NCI-H1092 (cell line): ENCODE measurements at places on chromosomes 2 and 18.

DNA sequence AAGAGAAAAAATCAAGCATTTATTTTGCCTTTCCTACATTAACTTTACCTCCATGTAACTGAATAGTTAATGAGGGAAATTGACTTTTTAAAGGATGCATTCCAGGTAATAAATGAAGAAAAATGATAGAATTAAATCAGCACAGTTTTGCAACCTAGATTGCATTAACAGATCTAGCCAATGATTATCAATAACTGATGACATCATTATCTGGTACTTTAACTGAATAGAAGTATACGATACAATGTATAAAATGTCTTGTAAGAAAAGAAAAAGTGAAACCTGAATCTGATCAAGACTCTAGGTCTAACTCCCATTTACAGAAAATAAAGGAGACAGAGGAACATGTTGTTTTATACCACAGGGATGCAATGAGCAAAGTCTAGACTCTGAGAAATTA is 126.0 kb upstream of the XPO1 start:
- no peak for DNase-seq

DNA sequence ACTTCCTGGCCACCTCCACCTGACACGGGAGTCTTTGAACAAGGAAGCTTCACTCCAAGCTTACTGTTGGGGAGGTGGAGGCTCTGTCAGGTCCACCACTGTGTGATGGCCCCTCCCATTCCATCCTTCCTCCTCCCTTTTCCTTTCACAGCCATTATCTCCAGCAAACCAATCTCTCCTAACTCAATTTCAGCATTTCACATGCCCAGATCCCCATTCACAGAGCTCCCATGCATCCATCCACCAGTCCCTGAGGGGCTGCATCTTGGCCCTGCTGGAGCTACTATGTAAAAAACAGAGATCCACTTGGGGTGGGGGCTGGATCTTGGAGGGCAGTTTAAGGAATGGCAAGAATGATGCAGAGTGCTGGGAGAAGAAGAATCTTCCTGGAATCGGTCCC is 129.0 kb upstream of the COPS8 start:
- no peak for DNase-seq

DNA sequence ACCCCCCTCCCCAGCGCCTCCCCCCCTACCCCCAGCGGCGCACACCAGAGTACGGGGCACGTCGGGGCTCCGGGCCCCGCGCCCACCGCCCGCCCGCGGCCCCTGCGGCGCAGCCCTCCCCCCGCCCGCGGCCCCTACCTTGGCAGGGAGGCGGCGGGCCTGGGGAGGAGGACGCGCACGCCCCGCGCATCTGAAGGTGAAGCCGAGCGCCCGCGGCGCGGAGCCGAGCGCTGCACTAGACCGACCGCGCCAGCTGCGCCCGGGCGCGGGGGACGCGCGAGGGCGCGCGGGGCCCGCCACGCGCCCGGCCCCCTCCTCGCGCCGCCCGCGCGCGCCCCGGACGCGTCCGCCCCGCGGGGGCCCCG is at the start of gene ZNF516:
ZNF516 (minus strand) TSS at position 237 of the 365 bp plus-strand sequence. CDS start 52,188 bp downstream, outside the sequence.
- DNase-seq: peak; percentile 35

DNA sequence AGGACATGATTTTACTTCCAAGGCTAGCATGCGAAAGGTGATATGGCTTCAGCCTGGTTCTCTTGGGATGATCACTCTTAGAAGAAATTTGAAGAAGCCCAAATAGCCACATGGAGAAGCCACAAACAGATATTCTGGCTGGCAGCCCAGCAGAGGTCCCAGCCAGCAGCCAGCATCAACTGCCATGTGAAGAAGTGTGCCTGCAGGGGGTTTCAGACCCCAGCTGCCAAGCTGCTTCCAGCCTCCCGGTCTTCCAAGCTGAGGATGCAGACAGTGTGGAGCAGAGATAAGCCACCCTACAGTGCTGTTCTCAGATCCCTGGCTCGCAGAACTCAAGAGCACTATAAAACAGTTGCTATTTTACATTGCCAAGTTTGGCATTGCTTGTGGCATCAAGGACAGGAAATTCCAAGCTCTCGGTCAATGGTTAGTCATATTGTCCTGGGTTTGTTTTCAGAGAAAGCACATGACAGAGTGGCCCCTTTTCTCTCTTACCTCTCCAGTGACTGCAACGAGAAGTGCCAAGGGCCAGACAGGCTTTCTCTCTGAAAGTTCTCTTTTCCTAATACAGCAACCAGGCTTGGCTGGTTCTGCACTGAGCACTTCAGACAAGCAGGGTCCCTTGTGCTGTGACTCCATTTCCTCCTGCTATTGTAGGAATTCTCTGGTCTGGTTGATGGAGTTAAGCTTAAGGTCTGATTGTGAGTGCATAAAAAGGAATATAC is 223.7 kb downstream of the ANKRD30B start:
- no peak for DNase-seq

DNA sequence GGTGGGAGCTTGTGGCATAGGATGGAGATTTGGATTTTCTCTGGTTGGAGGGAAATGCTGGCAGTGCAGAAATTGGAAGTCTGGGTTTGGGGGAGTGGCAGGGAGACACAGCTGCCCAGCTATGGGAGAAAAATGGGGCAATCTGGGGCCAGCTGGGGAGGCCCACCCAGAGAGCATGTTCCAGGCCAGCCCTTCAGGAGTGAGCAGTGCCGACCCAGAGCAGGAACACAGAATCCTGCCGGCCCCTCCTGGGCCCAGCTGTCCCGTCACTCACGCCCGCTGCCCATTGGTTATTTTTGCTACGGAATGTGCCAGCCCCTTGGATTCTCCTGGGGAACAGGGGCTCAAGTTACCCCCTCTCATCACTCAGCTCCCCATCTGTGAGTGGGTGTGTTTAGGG is 4.9 kb downstream of the SPEG start:
- DNase-seq: no peak
